Activated naive CD4-positive, alpha-beta T cell treated with anti-CD3 and anti-CD28 coated beads for 36 hours (primary cell): ENCODE measurements at places on chromosomes 12 and 14. TPM values are rescaled to one million over a fixed set of nuclear protein-coding genes. Genes with fewer than 3 reads are reported as not detected.

DNA sequence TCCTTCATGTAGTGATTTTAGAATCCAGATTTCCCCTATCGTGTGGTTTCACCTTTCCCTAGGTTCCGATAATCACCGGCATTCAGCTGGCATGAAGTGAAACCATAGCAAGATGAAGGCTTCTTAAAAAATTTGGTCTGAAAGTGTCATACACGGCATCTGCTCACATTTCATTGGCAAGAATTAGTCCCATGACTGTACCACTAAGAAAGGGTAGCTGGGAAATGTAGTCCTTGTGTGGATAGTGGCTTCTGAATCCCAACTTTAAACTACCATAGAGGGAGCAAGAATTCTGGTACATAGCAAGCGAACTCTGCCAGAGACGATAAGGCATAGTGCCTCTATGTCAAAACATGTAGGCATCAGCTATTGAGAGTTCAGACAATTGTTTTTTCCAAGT lies 360.1 kb upstream of the TBX3 start:
- no peak for DNase-seq

- peak; percentile 77 for DNase-seq
Measured at GRCh38 chr12:6632026-6632983, 3.5 kb downstream of the LPAR5 start.

DNA sequence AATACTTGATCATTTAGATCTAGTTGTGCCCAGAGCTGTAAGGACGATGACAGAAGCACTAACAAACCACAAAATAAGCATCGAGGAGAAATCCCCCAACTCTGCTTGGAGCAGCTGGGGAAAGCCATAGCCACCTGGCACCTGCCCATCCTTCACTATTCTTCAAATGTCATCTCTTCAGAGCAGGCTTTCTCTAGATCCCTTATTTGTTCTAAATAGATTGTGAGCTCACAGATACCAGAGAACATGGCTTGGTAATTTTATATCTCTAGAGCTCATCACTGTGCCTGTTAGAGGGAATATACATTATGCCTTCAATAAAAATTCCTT lies 50.9 kb downstream of the GRIP1 start:
- DNase-seq = no peak

DNA sequence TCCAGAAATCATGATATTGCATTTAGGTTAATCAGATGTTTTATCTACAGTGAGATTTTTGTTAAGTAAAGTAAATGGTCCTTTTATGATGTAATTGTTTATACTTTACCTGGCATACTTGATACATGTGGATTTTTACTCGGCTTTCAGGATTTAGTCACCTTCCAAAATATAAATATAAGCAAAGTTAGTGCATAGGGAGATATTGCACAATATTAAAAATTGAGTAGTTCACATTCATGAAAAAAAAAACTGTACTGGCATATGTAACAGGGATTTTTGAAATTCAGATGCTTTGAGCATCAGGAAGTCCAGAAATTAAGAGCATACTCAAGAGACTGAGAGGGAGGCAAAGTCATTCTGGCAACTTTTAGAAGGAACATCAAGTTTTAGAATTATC lies 173.5 kb downstream of the PLCZ1 start:
- no peak for DNase-seq

Gene PABPN1
- total RNA-seq = 194 TPM

Gene IRAK4
- total RNA-seq = 24.5 TPM

GRCh38 chr12:5944053-5944452 lies 1.0 kb downstream of the ANO2 start:
- no peak for DNase-seq

- DNase-seq = no peak
Measured at GRCh38 chr12:3170423-3171194, 93.4 kb downstream of the TSPAN9 start.

DNA sequence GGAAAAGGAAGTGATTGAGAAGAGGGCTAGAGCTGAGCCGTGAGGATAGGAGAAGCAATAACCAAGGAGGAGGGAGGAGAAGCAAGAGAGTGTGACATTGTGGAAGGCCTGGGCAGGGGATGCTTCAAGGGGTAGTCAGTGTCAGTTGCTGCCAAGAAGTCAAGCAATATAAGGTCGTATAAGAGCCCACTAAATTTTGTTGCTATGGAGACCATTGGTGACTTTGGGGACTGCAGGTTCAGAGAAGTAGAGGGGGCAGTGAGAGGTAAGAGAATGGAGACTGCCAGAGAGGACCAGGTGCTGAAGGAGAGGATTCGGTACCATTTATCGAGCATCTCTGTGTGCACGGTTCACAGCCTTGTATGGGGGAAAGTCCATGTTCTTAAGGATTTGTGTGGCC lies 3.1 kb upstream of the ATXN3 start:
- DNase-seq = no peak

- no peak for DNase-seq
Measured at GRCh38 chr12:18953505-18953904, 176.0 kb upstream of the PLEKHA5 start.

DNA sequence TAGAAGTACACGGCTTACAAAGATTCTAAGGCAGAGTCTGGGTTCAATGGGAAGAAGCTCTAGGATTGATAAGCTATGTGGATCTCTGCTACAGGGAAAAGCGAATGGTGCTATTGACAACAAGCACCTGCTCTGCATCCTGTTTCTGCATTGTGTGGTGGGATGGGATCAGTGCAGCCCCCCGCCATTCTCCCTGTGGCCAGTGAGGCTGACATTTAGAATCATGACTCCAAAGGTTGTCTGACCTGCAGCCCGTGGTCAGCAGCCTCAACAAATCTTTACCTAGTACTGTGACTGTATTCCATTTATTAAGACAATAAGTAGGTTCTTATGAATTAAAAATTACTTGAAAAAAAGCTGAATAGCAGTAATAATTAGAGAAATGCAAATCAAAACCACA lies 1477.0 kb upstream of the TMEM132C start:
- DNase-seq = no peak

DNA sequence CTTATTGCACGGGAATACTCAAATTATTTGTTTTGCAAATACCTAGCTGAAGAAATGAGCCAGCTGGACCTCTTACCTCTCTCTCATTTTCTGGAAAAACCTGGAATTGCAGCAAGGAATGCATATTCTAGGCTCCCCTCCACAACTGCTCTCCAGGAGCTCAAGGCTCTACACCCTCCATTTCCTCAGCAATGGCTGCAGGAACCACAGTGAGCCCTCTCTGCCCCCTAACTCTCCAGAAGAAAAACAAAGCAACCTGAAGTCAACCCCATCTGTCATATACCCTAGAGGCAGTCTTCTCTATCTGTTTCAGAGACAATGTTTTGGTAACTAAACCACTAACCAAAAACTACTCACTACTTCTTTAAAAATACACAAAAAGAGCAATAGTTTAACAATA lies 221.6 kb downstream of the SLC25A21 start:
- no peak for DNase-seq

Gene EID3
- 3.4 TPM for total RNA-seq

DNA sequence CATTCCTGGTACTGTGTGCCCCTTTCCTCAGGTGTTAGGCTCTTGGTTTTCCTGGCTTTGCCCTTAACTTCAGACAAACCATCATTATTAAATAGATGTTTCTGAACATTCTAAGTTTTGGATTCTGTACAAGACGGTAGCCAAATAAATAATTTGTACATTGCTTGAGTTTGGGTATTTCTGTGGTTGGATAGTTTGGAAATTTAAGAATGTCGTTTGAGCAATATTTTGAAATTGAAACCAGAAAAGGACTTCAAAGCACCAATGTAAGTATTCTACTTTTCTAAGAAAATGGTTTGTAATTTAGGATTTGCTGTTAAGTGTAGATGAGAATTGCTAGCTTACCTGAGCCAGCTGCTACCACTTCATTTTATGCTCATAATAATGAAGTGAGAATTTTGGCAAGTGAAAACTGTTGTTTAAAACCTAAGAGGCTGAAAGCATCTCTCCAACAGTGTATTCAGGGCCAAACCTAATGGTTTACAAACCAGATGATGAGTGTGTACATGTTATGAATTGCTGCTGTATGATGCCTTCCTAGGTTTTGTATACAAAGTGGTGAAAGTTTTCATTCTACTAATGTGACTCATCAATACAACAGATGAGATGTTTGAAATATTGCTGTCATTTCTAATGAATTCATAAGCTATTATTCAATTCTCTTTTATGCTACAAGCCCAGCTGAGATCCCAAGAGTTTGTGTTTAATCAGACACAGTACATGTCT lies 181.5 kb upstream of the PRKD1 start:
- DNase-seq = no peak

GRCh38 chr12:20455001-20455706 lies 86.8 kb downstream of the PDE3A start:
- no peak for DNase-seq

DNA sequence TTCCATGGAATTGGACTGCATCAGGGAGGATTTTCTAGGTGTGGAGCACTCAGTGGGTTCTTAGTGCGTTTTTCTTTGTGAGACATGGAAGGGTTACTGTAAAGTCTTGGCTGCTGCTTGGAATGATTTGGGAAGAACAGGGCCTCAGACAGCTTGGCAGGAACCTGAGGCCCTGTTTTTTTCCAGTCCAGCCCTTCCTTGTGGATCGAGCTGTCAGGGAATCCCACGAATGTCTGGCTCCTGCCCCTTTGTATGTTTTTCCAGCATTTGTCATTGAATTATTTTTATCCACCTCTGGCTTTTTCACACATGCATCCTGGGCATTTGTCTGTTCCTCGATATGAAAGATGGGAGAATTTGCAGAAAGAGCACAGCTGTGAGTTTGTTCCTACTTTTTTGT lies 158.5 kb downstream of the TGFB3 start:
- DNase-seq = no peak

- no peak for DNase-seq
Measured at GRCh38 chr12:82896979-82897378, 210.3 kb downstream of the TMTC2 start.

Gene C12orf50
- 0.07 TPM for total RNA-seq

Gene CPNE6
- not detected for total RNA-seq

DNA sequence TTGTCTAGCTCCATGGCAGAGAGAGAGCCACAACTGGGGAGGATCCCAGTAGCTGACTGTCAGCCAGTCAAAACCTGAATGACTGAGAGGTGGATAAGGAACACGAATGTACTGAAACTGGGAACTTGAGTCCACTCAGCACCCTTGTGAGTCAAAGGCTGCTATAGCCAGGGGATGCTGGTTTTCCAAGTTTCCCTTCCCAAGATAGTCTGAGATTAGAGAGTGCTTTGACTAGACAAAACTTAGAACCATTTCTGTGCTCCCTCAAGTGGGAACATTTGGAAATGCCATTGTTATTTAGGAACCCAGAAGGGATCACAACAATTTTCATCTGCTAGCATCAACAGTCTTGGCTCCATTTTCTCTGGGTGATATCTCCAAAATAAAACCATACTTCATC lies 4.0 kb downstream of the PRKAG1 start:
- DNase-seq = no peak

Gene RD3L
- total RNA-seq = not detected

DNA sequence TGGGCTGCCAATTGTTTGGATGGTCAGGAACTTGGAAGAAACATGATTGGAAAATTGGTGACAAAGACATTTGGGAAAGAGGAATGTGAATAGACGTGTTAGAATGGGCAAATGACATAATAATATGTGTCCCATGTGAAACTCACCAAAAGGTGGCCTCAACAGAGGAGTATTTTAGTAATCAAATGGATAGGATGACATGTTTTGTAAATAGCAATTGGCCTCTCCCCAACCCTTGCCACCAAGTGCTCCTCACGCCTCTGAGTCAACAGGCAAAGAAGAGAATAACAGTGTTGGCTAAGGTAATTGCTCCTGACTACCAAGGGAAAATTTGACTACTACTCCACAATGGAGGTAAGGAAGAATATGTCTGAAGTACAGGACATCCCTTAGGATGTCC lies 81.4 kb downstream of the ATXN7L3B start:
- no peak for DNase-seq

Gene ANO2
- total RNA-seq = not detected

DNA sequence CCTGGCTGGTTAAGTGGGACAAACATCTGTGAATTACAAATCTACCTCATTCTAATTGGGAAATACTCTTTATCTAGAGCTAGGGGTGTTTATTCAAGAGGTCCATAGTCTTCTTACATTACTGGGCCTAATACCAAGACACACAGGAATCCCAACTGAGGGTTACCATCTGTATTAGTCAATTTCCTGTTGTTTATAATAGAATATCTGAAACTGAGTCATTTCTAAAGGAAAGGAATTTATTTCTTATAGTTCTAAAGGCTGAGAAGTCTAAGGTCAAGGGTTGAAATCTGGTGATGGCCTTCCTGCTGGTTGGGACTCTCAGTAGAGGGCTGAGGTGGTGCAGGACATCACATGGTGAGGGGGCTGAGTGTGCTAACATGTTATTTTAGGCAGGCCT lies 36.0 kb downstream of the RTRAF start:
- no peak for DNase-seq

Gene CYP27B1
- 5.4 TPM for total RNA-seq

Gene KCNH3
- total RNA-seq = 0.57 TPM

DNA sequence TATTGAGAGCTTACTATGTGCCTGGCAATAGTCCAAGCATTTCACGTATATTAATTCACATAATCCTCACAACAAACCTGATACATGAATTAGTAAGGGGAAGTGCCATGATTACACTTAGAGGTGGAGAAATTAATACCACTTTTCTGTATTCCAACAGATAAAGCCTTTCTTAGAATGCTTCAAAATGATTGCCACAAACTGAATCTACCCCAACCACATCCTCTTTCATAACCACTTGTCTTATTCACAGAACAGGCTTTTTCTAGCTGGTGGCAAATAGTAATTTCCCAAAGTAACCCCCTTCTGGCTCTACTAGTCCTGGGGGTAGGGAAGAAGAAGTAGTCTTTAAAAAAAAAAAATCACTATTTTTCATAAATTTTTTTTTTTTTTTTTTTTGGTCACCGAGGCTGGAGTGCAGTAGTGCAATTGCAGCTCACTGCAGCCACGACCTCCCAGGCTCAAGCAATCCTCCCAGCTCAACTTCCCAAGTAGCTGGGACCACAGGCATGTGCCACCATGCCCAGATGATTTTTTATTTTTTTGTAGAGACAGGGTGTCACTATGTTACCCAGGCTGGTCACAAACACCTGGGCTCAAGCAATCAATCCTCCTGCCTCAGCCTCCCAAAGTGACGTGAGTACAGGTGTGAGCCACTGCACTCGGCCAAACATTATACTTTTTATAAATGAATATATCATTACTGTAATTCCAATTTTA lies 59.0 kb upstream of the ARID2 start:
- DNase-seq = no peak

Gene TEX52
- not detected for total RNA-seq

- no peak for DNase-seq
Measured at GRCh38 chr14:101068313-101069227, 165.0 kb upstream of the RTL1 start.

Gene GPRC5D
- total RNA-seq = not detected

DNA sequence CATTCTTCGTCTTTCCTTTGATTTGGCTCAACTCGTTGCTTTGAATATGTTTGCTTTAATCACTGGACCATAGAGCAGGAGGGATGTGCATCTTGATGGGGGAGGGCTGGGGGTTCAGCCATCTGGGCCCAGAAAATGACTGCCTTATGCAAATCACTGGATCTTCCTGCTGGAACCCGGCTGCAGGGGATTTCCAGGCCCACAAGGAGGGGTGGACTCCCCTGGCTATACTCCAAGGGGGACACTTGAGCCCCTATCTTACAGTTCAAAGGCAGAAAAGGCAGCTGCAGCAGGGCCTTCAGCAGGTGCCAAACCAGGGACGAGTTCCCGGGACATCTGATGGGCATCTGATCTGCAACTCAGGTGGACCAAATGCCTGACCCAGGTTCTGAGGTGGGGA lies 122.5 kb downstream of the DICER1 start:
- DNase-seq = no peak

Gene TWF1
- total RNA-seq = 12.9 TPM

GRCh38 chr12:132812631-132813305 lies 15.9 kb downstream of the GOLGA3 start:
- DNase-seq = no peak
